Natural killer cell (primary cell): ENCODE measurements at places on chromosomes 12 and 14.

- peak; percentile 17 for DNase-seq
Measured at GRCh38 chr14:39102265-39102968, 618 bp downstream of the SEC23A start.

DNA sequence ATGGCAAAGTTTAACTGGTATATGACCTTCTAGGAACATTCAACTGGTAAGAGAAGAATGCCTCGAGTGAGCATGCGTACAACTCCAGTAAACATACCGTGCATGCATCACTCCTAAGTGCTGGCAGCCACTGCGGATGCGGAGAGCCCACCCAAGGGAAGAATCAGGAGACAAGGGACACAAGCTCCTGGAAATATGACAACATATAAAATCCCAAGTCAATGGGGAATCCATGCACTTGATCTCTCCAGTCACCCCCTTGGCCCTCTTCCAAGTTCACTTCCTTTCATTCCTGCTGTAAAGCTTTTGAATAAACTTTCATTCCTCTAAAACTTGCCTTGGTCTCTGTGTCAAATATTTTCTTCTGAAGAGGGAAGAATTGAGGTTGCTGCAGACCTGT, 168.7 kb upstream of the TMCC3 start:
- DNase-seq: no peak

- no peak for DNase-seq
Measured at GRCh38 chr14:66152747-66153146, 333.4 kb upstream of the CCDC196 start.

DNA sequence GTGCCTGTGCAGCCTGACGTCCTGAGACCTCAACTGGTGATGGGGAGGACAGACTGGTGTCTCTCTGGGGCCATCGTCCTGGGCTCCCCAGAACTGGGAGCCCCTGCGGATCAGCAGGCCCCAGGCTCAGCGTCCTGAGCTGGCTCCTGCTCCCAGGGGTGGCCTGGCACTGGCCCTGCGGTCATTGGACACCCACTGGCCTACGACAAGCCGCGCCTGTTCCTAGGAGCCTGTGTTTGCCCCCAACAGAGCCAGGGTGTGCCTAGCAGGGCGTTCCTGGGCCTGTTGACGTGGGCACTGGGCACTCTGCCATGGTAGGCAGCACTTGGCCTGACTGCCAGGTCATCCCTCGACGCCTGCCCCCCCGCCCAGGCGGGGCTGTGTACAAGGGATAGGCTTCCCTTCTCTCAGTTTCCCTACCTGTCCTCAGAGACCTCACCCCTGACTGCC, 8.4 kb downstream of the ADSS1 start:
- DNase-seq: no peak
